ENCODE measurements at places on chromosomes 7 and 10. TPM values are rescaled to one million over a fixed set of nuclear protein-coding genes. Genes with fewer than 3 reads are reported as not detected.
A peak's percentile ranks its signal among the peaks of the same experiment; 100 is the strongest.

- no peak overlapping the region for H3K4me3 ChIP-seq
- no peaks in the 10 kb centered on the region for H3K4me1 ChIP-seq
- DNase-seq: no peak
- H3K27ac ChIP-seq: no peak overlapping the region
Observed at GRCh38 chr7:5296015-5296610, 13.4 kb downstream of the SLC29A4 start.

DNA sequence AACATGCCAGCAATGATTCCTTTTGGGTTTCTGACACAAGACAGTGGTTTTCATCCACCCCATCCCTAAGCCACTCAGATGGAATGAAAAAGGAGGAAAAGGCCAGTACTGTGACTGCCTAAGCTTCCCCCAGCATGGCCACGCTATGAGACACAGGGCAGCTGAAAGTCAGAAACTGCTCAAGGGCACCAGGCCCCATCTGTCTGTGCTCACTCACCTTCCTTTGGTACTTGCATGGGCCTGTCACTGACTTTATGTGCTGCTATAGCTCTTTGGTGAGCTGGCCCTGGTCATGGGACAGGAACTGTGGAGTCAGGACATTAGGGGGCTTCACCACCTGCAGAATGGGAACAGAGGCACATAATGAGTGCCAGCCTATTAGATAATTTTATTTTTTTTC is 21.2 kb upstream of the ACSM6 start:
- H3K4me3 ChIP-seq: no peak overlapping the region
- no peak overlapping the region for H3K27ac ChIP-seq
- DNase-seq: no peak

DNA sequence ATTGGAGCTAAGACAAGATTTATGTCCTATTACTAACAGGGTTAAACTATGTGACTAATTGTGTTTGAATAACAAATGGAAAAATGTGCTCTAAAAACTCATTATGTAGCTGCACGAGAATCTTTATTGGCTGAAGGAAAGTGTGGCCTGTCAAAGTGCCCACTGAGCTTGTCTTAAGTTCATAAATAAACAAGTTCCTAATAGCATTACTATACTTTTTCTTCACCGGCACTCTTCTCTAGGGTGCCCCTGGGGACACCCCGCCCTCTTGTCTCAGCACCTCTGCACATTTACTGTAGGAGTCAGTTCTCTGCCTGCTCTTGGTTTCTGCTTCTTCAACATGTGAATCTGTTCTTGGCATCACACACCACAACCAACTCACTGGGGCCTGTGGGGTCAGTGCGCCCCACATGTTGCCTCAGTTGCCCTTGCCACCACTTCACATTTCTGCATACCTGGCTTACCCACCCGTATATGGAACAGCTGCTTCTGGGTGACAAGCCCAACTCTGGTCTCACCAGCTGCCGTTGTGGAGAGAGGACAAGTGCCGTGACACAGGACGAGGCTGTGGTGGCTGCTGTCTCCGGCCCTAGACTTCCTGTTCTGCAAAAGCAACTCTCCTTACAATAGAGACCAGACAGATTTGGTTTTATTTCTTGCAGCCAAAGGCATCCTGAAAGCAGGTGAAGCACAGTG is 96.3 kb upstream of the DDC start:
- H3K4me1 ChIP-seq: peaks cover 20% of the 10 kb centered on the region
- no peak for DNase-seq
- no peaks in the 10 kb centered on the region for H3K36me3 ChIP-seq
- no peak overlapping the region for H3K27ac ChIP-seq
- no peaks in the 10 kb centered on the region for H3K27me3 ChIP-seq

The ABCB1 gene
- total RNA-seq: 0.53 TPM

The SERPINE1 gene
- 1.6 TPM for total RNA-seq

The PALD1 gene
- total RNA-seq: 15.9 TPM

- no peaks in the 10 kb centered on the region for H3K36me3 ChIP-seq
- no peaks in the 10 kb centered on the region for H3K4me1 ChIP-seq
- H3K27me3 ChIP-seq: no peaks in the 10 kb centered on the region
- DNase-seq: no peak
- no peak overlapping the region for H3K27ac ChIP-seq
- no peak overlapping the region for H3K4me3 ChIP-seq
Observed at GRCh38 chr7:114196517-114196916, 218.1 kb upstream of the FOXP2 start.

DNA sequence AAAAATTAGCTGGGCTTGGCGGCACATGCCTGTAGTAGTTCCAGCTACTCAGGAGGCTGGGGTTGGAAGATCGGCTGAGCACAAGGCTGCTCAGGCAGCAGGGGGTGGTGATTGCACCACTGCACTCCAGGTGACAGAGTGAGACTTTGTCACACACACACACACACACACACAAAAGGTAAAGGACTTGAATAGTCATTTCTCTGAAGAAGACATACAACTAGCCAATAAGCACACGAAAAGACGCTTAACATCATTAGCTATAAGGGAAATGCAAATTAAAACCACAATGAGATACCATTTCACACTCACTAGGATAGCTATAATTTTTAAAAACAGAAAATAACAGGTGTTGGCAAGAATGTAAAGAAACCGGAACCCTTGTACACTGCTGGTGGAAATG is 48.6 kb downstream of the HIP1 start:
- no peak overlapping the region for H3K27ac ChIP-seq
- H3K36me3 ChIP-seq: no peaks in the 10 kb centered on the region
- H3K4me1 ChIP-seq: peaks cover 25% of the 10 kb centered on the region
- no peak for DNase-seq
- no peak overlapping the region for H3K4me3 ChIP-seq
- no peaks in the 10 kb centered on the region for H3K27me3 ChIP-seq

The ZPBP gene
- not detected for total RNA-seq

- peak overlapping the region; percentile 13 for H3K27ac ChIP-seq
- H3K4me1 ChIP-seq: peaks cover 5% of the 10 kb centered on the region
- no peak for DNase-seq
- H3K27me3 ChIP-seq: no peaks in the 10 kb centered on the region
Observed at GRCh38 chr10:15253951-15254807, 85.7 kb upstream of the NMT2 start.

DNA sequence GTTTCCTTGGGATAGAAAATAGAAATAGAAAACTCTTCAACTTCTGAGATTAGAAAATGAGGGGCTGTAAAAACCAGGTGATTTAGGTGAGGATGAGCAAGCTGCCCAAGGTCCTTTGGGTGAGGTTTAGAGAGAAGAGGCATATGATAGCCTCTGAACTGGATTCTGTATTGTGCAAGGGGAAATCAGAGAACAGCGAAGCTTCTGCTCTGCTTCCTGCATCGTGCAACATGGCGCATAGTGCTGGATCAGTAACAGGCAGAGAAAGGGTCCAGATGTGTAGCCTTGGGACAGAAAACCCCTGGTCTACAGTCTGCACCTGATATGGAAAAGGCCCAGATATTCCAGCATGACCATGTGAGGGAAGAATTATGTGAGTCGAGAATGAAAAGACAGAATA is 121.7 kb downstream of the MBL2 start:
- H3K27ac ChIP-seq: no peak overlapping the region
- H3K4me3 ChIP-seq: no peak overlapping the region
- H3K27me3 ChIP-seq: no peaks in the 10 kb centered on the region

The ARMH3 gene
- total RNA-seq: 7.1 TPM

The MYOF gene
- 37.6 TPM for total RNA-seq
